ENCODE measurements at places on chromosomes 7 and 10.

- DNase-seq = no peak
These were observed 65.6 kb downstream of the ZNF503 start for GRCh38 chr10:75335983-75336382.

DNA sequence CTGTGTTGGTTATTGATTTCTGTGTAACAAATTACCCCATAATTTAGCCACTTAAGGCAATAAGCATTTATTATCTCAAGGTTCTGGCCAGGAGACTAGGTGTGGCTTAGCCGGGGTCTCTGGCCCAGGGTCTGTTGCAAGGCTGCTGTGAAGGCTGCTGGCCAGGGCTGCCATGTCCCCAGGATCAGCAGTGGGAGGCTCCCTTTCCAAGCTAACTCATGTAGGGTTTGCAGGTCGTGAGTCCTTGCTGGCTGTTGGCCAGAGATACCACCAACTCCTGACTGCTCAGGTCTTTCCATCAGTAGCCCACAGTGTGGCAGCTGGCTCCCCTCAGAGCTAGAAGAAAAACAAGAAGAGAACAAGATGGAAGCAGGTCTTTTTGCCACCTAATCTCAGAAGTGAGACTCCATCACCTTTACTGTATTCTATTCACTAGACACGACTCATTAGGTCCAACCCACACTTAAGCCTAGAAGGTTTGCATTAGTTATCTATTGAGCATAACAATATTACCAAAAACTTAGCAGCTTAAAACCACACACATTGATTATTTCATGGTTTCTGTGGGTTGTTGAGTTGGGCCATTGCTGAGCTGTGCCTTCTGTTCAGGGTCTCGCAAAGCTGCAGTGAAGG lies 185.6 kb downstream of the PFKFB3 start:
- DNase-seq = no peak

- DNase-seq = no peak
These were observed 719.0 kb downstream of the GRM8 start for GRCh38 chr7:126533715-126534114.

- no peak for DNase-seq
These were observed 12.9 kb upstream of the VIM start for GRCh38 chr10:17214971-17215781.

DNA sequence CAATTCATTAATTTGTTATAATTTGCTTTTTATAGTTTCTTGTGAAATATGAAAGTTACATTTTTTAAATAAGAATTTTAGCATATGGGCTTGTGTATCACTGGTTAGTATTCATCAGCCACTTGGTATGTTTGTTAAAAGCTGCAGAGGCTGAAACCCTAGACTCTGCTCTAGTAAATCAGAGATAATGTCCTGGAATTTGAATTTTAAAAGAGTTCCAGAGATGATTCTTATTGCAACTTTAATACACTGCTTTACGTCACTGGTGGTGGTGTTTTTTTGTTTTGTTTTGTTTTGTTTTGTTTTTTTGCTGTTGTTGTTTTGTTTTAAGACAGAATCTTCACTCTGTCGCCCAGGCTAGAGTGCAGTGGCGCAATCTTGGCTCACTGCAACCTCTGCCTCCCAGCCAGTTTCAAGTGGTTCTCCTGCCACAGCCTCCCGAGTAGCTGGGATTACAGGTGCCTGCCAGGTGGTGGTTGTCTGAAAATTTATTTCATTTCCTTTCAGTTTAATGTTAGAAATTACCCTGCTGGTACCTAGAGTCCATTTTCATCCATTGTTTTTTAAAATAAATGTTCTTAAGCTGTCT lies 43.8 kb downstream of the PTPN12 start:
- no peak for DNase-seq

GRCh38 chr7:44216521-44217222 lies 15.9 kb downstream of the YKT6 start:
- peak; percentile 7 for DNase-seq

GRCh38 chr10:31721096-31721495 lies 207.5 kb downstream of the ARHGAP12 start:
- DNase-seq = no peak

DNA sequence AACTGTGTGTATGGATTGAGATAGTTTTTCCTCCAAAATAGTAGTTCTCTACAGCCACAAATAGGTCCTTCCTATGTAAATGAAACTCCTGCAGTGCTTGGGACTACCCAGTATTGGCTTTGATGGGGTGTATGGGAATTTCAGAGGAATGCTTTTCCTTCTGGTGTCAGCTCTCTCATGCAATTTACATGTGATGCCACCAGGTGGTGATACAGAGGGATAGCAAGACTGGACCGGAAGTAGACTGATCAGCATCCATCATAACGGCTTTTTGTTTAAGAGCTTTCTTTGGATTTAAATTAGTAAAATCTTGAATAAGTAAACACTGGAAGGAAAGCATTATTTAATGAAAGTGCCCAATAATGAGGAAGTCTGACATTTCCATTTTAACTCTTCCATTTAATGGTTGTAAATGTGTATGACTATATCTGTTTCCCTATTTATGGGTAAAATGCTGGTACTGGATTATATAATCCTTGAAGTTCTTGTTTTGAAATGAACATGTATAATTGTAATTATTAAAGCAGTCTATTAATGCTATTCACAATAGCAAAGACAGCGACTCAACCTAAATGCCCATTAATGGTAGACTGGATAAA lies 22.7 kb downstream of the DYNC1I1 start:
- no peak for DNase-seq

DNA sequence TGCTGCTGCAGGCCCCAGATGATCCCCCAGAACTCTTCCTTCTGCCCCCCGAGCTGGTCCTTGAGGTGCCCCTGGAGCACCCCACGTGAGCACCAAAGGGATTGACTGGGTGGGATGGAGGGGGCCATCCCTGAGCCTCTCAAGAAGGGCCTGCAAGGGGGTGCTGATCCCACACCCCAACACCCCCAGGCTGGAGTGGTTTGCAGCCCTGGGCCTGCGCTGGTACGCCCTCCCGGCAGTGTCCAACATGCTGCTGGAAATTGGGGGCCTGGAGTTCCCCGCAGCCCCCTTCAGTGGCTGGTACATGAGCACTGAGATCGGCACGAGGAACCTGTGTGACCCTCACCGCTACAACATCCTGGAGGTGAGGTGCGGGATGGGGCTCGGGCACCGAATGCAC lies 8.2 kb downstream of the NOS3 start:
- DNase-seq = no peak

- no peak for DNase-seq
These were observed 34.8 kb downstream of the SEMA3E start for GRCh38 chr7:83614112-83614511.

DNA sequence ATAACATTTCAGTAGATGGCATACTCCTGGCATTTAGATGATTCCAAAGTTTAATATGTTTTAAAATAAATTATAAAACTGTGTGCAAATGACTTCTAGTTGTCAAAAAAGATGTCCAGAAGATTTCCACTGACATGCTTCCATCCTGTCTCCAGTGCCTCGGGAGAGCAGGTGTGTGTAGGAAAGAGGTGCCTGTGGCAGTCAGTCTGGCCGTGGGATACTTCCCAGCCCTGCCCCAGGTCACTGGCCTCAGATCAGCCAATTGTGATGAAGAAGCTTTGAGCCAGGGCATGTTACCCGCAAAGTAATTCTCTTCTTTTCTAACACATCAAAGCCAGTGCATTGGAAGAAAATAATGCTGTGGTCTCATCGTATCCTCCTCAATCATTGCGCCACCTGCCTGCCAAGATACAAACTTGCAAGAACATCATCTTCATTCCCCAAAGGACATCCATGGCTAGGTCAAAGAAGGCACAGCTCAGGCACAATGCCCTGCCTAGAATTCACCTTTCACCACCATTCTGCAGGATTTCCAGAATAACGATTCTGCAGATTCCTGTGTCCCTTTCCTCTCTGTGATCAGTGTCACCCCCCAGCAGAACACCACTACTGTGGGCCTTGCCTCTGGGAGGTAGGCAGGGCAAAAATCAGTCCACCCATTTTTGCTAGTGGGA lies 6.3 kb upstream of the KCNMA1 start:
- DNase-seq = peak; percentile 24

GRCh38 chr10:44619975-44620374 lies 235.1 kb upstream of the CXCL12 start:
- DNase-seq = no peak

DNA sequence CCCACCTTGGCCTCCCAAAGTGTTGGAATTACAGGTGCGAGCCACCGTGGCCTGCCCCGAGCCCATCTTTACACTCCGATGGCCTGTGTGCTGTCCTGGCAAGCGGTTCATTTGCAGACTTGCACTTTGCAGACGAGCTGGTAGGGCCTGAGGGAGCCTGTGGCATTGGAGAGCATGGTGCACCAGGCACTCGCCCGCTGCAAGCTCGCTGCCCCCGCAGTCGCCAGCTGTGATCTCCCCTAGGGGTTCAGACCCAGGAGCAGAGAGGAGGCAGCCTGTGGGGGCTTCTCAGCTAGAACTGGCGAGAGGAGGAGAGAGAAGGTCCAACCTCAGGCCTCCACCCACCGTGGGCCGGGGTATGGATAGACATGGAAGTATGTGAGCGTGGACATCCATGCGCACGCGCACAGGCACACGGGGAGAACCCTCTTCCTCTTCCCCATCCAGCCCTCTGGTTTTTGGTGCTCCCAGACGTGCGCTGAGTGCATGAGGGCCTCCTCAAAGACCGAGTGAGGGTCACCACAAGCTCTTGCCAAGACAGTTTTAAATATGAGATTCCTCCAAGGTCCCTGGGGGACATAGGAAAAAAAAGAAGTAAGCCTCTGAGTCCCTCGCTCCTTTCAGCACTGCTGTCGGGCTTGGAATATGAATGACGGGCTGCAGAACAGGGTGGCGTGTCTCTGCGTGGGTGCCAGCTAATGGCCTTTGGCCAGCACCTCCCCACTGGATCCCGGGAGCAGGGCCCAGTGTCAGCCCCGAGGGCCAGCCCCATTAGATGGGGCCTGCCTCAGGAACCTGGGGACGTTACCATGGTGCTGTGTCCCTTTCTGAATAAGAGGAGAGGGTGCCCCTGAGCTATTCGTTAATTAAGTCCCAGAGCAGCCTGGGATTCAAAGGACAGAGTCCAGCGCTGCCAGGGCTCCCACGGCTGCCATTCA lies 15.1 kb upstream of the TTYH3 start:
- no peak for DNase-seq

DNA sequence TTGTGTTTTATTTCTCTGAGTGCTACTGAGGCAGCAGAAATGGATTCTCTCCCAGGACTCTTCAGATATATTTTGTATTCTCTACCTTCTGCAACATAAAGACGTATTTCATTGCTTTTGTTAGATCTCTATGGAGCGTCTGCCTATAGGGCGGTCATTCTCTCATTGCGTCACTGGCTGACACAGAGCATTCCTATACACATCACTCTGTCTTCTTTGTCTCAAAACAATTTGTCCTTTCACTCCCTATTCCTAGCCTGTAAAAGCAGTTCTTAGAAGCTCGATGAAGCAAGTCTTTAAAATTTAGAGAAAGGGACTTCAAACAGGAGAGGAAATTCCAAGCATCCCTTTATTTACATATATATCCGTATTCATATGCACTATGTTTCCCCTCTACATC lies 120.6 kb downstream of the CPED1 start:
- no peak for DNase-seq

GRCh38 chr7:91379236-91379635 lies 115.0 kb downstream of the FZD1 start:
- DNase-seq = no peak

GRCh38 chr7:135620980-135621850 lies 41.1 kb upstream of the STMP1 start:
- DNase-seq = peak; percentile 23

- DNase-seq = peak; percentile 54
These were observed 2.3 kb downstream of the DDIT4 start for GRCh38 chr10:72276013-72276387.

DNA sequence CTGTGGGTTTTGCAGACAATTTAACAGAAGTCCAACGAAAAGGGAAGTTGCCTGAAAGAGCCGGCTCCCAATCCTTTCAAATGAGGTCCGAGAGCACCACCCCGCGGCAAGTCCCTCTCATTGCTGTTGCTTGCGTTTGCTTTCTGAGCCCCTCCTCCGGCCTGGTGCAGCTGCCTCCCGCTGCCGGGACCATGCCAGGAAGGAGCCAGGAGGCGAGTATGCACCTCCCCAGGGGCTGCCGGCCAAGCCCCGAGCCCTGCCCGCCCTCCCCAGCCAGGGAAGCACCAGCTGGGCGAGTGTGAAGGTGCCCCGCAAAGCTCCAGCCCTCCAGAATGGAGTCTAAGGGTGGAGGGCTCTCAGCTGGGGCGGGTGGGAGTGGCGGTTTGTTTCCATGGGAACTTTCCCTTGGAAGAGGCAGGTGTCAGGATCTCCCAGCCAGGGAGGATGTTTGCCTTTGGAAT lies 25.8 kb upstream of the PPP2R2D start:
- peak; percentile 74 for DNase-seq

GRCh38 chr10:124667425-124668345 lies 76.5 kb downstream of the FAM53B start:
- no peak for DNase-seq

DNA sequence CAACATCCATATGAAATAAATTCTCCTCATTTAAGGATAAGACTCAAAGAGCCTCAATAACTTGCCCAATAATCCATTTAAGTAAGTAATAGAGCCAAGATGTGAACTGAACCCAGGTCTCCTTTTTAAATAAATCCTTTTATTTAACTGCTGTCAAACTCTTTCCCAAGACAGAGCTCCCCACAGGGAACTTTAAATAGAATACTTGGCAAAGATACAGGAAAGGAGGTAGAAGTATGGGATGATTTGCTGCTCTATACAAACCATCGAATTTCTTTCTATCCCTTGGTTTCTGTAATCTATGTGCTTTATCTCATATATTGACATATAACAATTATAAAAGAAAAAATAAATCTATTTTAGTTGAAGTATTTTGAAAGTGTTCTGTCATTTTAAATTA lies 295.9 kb downstream of the CSTF2T start:
- DNase-seq = no peak

DNA sequence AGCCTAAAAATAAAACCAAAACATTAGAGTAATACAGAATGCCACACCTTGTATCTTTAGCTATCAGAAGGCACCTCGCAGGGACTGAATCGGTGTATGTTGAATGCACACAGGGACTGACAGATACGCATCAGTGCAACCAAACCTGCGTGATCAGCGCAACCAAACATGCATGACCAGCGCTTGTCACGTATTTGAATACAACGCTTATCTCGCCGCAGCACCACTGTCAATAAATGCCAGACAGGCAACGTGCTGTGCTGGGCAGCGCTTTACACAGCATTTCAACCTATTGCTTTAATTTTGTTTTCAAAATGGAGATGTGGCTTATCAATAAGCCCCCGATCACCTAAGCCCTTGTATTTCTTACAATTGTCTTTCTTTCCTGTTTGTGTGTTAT lies 242.4 kb downstream of the SFMBT2 start:
- no peak for DNase-seq

DNA sequence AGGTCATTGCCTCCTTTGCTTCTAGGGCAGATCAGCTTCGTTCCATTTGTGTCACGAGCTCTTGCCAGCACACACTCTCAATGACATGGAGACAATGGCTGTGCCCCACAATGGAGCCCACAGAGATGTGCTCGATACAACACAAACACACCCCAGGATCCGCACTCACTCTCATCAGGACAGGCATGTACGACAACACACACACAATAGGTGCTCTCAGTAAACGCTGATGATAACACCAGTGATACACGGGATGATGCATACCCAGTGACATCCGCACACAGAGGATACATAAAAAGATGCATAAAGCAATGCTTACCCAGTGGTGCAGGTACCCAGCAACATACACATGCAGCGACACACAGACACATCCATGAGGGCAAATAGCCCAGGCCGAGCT lies 61.2 kb upstream of the LBX1 start:
- DNase-seq = no peak
